ENCODE measurements at places on chromosomes 5 and 9. TPM values are rescaled to one million over a fixed set of nuclear protein-coding genes. Genes with fewer than 3 reads are reported as not detected.
A peak's percentile ranks its signal among the peaks of the same experiment; 100 is the strongest.

GRCh38 chr5:126716861-126717260 is 60.1 kb upstream of the LMNB1 start:
- H3K27ac ChIP-seq: no peak overlapping the region
- H3K27me3 ChIP-seq: no peaks in the 10 kb centered on the region
- H3K36me3 ChIP-seq: no peaks in the 10 kb centered on the region
- no peak for DNase-seq
- peaks cover 4% of the 10 kb centered on the region for H3K4me1 ChIP-seq
- H3K4me3 ChIP-seq: no peak overlapping the region

DNA sequence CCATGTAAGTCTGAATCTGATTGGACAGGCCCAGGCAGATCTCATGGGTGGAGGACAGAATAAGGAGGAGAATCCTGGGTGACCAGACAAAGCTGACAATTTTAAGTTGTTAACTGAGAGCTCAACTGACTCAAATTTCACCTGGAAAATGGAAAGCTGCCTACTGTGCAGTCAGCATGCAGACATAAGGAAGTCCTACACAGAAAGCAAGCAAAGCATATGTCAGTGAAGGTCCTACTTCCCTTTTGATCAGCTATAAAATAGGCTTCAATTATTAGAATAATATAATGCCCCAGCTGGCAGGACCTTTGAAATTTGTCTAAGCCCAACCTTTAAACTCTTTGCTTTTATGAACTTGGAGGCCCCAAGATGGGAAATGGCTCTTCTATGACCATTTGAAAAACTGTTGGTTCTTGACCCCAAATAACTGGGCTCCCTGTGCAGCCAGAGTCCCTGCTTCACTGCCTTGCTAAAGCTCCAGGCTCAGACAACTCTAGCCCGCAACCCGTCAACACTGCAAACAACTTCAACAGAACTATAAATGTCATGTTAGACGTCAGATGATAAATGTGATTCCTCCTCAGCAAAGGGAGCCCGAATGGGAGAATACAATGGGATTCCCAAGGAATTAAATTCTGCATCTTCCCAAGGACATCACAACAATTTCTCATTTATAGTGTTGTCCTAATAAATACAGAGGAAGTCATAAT is 118.9 kb upstream of the ADRA1B start:
- no peak overlapping the region for H3K27ac ChIP-seq
- H3K4me3 ChIP-seq: no peak overlapping the region
- H3K4me1 ChIP-seq: no peaks in the 10 kb centered on the region
- no peak for DNase-seq
- H3K36me3 ChIP-seq: no peaks in the 10 kb centered on the region

- H3K4me3 ChIP-seq: no peak overlapping the region
- no peak overlapping the region for H3K27ac ChIP-seq
- no peaks in the 10 kb centered on the region for H3K4me1 ChIP-seq
- no peaks in the 10 kb centered on the region for H3K36me3 ChIP-seq
Measured at GRCh38 chr9:71472400-71472799, 295.9 kb downstream of the CEMIP2 start.

DNA sequence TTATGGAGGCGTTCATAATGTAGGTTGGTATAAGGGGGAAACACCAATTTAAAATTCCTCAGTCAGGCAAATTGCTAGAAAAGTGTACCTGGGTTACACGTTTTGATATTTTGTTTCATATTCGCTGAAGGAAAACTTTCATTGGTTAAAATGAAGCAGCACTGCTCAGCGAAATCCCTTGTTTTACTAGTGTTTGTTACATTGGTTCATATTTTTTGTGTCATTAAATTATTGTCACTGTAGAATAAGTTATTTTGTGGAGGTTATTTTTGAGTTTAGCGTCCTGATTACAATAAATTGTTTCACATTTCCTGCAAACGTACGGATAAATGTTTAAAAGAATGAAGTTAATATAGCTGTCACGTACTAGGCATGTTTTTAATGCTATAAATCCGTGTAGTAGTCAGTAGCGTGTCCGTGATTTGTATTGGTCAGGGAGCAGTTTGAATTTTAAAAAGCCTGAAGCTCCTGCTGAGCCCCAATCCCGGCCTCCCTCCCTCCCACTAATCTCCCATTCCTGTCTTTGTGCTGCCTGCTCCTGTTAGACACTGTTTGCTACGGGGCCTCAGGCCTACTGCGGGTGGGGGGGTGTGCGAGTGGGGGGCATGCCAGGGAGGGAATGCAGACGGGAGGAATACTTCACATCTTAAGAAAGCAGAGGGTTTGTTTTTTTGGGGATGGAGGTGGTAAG is 2.0 kb downstream of the NIPBL start:
- H3K4me3 ChIP-seq: peak overlapping the region; percentile 94
- H3K4me1 ChIP-seq: peaks cover 19% of the 10 kb centered on the region
- no peaks in the 10 kb centered on the region for H3K27me3 ChIP-seq
- peak; percentile 11 for DNase-seq
- H3K36me3 ChIP-seq: no peaks in the 10 kb centered on the region
- H3K27ac ChIP-seq: peak overlapping the region; percentile 96

GAS1 gene
- total RNA-seq: 0.39 TPM
